Activated gamma-delta T cell treated with anti-CD3 and anti-CD28 coated beads, Interleukin-2, amount 50 U/mL, for 16 hours (primary cell): ENCODE measurements at places on chromosomes 6 and 20.

GRCh38 chr6:87251225-87251624 lies 71.2 kb upstream of the SMIM8 start:
- DNase-seq: no peak

- DNase-seq: no peak
Observed at GRCh38 chr6:4091941-4092340, 13.0 kb upstream of the FAM217A start.

GRCh38 chr20:31667315-31668285 lies 29.9 kb downstream of the COX4I2 start:
- no peak for DNase-seq

GRCh38 chr6:156033598-156033997 lies 578.0 kb upstream of the NOX3 start:
- DNase-seq: no peak
